T-cell (primary cell): ENCODE measurements at places on chromosomes 13 and 19. TPM values are rescaled to one million over a fixed set of nuclear protein-coding genes. Genes with fewer than 3 reads are reported as not detected.

- DNase-seq: peak; percentile 89
Measured at GRCh38 chr19:1074544-1075283, 7.7 kb downstream of the ARHGAP45 start.

Gene ZNF208
- total RNA-seq: 3.2 TPM

Gene CATSPERD
- total RNA-seq: not detected

DNA sequence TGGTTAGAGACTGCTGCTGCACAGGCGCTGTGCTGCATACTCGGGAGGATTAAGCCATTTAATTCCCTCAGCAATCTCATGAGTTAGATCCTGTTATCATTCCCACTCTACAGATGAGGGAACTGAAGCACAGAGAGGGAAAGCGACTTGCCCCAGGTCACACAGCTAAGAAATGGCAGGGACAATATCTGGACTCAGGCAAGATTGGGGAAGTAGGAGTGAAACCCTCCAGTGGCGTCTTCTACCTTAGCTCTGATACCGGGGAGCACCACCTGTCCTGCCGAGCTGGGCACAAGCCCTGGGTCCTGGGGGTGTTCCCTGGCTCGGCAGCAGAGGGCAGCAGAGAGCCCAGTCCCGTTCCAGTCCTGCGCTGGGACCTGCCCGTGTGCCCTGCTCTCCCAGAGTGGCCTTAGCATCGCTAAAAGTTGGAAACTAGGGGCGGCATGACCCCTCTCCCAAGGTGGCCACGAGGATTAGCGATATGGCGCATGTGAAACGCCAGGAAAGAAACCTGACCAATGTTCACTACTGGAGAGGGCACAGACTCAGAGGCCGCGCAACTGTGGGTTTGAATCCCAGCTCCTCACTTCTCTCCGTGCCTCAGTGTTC is 20.5 kb downstream of the CYTH2 start:
- DNase-seq: peak; percentile 69

Gene CCDC8
- total RNA-seq: 0.13 TPM

GRCh38 chr13:110551284-110551683 is 10.2 kb downstream of the RAB20 start:
- DNase-seq: no peak

DNA sequence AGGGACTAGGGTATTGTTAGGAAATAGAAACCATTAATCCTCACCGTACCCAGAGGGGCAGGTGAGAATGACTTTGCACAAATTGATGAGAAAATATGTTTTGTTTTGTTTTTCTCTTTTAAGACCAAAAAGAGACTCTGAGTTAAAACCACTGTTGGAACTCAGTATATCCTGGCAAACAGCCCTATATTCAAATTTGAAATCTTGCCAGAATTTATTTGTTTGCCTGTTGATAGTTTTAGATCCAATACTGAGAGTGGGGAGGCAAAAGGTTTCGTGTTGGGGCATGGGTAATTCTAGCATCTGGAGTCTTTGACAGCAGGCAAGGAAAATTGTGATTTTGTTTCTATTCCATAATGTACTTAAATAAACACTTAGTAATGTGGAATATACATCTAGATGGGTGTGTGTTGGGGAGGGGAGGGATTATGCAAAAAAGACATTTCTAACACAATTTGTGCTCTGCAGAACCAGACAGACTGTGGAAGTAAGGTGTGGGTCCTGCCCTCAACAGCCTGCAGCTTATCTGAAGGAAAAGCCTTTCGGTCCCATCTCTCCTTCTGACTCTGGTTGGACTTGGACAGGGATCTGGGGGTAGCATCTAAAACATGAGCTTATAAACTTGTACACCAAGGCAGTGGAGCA is 190.7 kb downstream of the OXGR1 start:
- DNase-seq: no peak

DNA sequence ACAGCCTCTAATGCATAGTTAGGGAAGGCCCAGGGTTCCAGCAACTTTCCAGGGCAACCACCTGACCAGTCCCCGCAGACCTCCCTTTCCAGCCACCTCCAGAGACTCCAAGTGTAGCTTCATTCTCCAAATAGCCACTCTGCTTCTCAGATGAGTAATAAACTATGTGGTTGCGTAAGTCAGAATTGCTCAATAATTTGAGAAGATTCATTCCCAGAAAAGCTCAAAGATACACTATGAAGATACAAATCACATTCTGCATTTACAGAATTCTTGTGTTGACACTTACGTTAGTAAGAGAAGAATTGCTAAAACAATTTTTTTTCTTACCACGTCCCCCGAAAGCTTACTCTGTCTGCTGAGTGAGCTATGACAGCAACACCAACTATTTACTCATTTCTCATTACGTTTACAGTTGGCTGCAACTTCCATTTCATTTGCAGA is 8.2 kb upstream of the LATS2 start:
- DNase-seq: no peak

Gene ZNF578
- 3.9 TPM for total RNA-seq

DNA sequence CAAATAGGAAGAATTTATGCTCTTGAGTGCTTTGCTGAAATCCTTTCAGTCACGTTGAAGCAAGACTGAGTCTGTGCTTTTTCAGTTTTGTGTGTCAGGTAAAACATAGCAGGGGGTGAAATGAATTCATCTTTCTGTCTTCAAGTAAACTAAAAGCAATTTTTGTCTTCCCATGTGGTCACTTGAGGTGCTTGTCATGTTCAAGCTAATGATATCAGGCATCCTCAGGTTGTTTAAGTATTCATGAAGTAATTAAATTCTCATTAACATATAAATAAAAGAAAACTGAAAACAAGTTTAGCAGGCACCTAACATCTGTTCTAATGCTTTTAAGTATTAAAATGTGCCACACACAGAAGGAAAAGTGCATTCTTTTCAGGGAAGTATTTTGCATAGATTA is 2701.3 kb downstream of the PCDH9 start:
- no peak for DNase-seq

DNA sequence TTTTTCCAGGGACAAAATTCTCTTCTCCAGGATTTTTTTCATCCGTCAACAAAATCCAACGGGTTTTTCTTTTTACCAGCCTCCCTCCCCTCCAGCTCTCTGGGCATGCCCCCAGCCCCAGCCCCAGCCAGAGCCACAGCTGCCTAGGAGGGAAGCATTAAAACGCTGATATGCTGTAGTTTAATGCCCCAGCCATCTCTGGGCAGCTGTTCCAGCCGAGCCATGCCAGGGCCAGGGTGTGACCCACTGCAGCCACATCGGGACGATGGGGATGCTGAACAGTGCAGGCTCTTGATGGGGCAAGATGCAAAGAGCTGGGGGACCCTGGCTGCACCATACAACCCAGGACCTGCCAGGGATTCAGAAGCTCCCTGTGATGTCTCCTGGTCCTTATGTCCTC is 32.1 kb downstream of the TSHZ3 start:
- DNase-seq: no peak

Gene ZNF415
- total RNA-seq: 1.8 TPM

GRCh38 chr19:49855676-49856573 is 5.0 kb downstream of the PTOV1 start:
- DNase-seq: no peak

Gene KLF1
- not detected for total RNA-seq

GRCh38 chr13:39900106-39900750 is 244.8 kb downstream of the COG6 start:
- DNase-seq: no peak

- DNase-seq: no peak
Measured at GRCh38 chr13:50511877-50512341, 331.6 kb downstream of the DLEU7 start.

Gene CA11
- total RNA-seq: 8.0 TPM

Gene HAUS5
- 34.1 TPM for total RNA-seq

GRCh38 chr19:33686687-33687480 is 65.1 kb downstream of the CHST8 start:
- DNase-seq: no peak

GRCh38 chr13:96629331-96629730 is 364.9 kb downstream of the OXGR1 start:
- no peak for DNase-seq
